ENCODE measurements at places on chromosomes 2 and 18. TPM values are rescaled to one million over a fixed set of nuclear protein-coding genes. Genes with fewer than 3 reads are reported as not detected.

LRATD1 gene
- total RNA-seq = 3.1 TPM

FOXD4L1 gene
- 0.11 TPM for total RNA-seq

TRIM43 gene
- total RNA-seq = not detected

SERPINB13 gene
- total RNA-seq = not detected

ABCG8 gene
- not detected for total RNA-seq

C2orf80 gene
- not detected for total RNA-seq

SERPINB12 gene
- total RNA-seq = not detected

CHST9 gene
- total RNA-seq = 2.0 TPM

CCNT2 gene
- total RNA-seq = 16.9 TPM

ATOH8 gene
- total RNA-seq = 23.3 TPM

ABCG5 gene
- total RNA-seq = not detected

ARHGEF33 gene
- 0.14 TPM for total RNA-seq

GRCh38 chr2:129165006-129165405 lies 814.5 kb upstream of the RAB6C start:
- no peak for DNase-seq

- peak; percentile 72 for DNase-seq
Observed at GRCh38 chr2:1591978-1592907, 152.1 kb downstream of the PXDN start.

- DNase-seq = no peak
Observed at GRCh38 chr18:55395799-55396198, 192.2 kb downstream of the TCF4 start.

GRCh38 chr2:111239107-111239506 lies 118.4 kb downstream of the BCL2L11 start:
- no peak for DNase-seq

- DNase-seq = peak; percentile 81
Observed at GRCh38 chr2:8525582-8526402, 156.1 kb upstream of the ID2 start.

GRCh38 chr2:36570416-36570815 lies 27.6 kb downstream of the FEZ2 start:
- no peak for DNase-seq

GRCh38 chr18:11002796-11003195 lies 146.6 kb downstream of the PIEZO2 start:
- no peak for DNase-seq

GRCh38 chr18:32831781-32832180 lies 59.0 kb upstream of the KLHL14 start:
- no peak for DNase-seq

GRCh38 chr2:149561309-149561926 lies 26.2 kb downstream of the MMADHC start:
- no peak for DNase-seq

DNA sequence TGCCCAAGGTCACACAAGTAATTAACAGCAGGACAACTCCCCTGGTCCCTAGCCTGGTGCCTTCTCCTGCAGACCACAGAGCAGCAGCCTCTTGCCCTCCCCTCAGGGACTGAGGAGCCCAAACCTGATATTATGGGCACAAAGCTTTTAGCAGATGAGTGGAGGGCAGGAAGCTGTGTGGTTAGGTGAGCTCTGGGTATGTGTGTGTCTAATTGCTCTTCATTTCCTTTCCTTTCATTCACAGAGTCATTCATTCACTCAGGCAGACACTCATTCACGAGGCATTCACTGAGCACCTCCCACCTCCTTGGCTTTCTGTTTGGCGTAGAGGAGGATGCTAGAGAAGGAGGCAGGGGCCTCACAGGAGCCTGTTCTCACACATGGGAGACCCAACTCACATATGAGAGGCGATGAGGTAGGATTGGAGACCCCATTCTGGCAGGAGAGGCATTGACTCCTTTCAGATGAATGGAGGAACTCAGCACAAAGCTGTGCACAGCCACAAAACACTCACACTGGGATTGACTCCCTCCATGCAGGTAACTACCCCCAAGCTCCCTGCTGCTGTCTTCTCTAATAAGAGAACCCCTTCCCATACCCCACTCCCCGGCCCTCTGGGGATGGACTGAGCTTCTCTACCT lies 306.8 kb upstream of the SKOR2 start:
- no peak for DNase-seq

DNA sequence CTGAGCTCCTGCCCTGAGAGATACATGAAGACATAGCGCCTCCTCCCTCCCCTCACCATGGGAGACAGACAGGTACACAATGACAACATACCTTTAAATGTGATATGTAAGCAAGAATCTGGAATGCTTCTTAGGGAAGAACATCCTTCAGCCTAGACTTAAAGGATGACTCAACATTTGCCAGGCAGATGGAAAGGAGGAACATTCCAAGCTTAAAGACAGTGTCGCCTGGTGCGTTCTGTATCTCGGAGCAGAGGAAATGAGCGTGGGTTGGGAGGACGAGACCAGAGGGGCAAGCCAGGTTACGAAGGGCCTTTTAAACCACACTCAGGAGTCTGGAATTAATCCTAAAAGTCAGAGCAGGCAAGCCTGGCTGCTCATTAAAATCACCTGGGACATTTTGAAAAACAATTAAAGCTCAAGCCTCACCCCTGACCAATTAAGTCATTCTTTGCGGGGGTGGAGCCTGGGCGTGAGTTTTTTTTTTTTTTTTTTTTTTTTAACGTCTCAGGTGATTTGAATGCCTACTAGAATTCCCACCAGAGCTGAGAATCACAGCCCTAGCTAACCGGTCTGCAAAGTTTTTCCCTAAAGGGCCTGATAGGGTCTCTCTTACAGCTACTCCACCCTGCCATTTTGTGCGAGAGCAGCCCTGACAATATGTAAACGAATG lies 131.2 kb upstream of the SEC11C start:
- DNase-seq = no peak

DNA sequence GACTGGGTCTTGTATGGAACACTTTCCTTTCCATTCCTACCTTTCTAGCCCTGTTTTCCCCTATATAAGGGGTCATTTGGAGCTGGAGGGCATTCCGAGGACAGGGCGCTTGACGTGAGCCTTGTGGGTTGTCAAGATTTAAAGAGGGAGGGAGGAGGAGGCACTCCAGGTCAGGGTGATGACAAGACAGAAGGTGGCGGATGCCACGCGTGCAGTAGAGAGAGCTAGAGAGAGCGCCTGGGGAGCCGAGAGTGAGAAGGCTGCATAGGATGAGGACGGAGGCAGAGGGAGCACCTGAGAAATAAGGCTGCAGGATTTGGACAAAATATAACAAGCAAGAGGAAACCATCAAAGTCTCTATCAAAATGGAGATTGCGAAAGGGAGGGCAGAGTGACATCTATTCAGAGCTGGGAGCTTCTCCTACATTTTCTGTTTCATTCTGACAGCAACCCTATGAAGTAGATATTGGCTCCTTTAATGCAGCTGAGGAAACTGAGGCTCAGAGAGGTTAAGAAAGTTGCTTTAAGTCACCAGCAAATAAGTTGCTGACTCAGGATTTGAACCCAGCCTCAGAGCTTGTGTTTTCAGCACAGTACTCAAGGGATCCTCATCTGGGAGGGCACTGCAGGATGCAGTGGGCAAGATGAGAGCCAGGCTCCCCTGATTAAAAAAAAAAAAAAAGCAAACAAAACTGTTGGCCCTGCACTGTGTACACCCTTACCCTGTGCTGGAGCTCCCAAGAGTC lies 124.2 kb downstream of the MRO start:
- peak; percentile 30 for DNase-seq

- peak; percentile 75 for DNase-seq
Observed at GRCh38 chr2:85750587-85751575, 2.9 kb upstream of the ATOH8 start.

DNA sequence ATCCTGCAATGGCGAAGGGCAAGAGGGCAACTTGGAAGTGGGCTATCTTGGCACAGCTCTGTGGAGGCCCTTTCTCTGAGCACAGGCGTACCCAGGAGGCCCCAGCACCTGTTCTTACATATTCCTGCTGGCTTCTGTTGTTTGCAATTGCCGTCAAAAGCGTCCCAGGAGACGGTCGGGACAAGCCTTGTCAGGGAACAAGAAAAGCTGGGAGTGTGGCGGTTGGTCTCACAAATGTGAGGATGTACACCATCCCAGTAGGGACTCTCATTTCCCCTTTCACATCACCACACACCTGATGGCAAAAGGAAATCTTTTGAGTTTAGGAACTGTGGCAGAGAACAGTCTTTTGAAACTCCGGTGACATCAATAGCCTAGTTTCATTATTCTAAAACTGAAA lies 94.7 kb upstream of the EFEMP1 start:
- no peak for DNase-seq

DNA sequence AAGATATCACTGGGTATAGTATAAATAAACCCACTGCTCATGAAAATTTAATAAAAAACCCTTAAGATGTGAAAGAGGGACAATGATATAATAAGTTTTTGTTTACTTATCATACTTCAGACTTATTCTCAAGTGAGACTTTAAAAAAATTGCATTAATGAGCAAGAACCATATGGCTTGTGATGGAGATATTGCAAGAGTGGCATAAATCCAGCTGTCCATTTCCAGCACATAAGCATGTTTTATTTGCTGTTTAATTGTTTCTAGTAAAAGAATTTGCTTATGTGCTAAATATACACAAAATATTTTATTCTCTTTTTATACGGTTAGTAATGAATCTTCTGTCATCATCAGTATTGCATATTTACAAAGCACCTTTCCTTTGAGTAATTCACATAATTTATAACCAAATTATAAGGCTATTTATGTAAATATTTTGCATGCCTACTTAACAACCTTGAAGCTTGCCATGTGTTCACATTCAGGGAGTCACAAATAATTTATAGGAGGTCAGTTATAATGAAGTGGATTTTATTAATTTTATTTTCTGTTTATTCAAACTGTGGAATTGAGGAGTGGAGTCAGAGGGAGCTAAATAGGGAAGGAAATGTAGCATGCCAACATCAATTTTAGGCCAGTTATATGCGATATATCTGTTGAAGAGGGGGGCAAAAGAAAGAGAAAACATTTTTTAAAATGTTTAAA lies 318.5 kb upstream of the CWC22 start:
- no peak for DNase-seq
